ENCODE measurements at places on chromosomes 16 and 17.

DNA sequence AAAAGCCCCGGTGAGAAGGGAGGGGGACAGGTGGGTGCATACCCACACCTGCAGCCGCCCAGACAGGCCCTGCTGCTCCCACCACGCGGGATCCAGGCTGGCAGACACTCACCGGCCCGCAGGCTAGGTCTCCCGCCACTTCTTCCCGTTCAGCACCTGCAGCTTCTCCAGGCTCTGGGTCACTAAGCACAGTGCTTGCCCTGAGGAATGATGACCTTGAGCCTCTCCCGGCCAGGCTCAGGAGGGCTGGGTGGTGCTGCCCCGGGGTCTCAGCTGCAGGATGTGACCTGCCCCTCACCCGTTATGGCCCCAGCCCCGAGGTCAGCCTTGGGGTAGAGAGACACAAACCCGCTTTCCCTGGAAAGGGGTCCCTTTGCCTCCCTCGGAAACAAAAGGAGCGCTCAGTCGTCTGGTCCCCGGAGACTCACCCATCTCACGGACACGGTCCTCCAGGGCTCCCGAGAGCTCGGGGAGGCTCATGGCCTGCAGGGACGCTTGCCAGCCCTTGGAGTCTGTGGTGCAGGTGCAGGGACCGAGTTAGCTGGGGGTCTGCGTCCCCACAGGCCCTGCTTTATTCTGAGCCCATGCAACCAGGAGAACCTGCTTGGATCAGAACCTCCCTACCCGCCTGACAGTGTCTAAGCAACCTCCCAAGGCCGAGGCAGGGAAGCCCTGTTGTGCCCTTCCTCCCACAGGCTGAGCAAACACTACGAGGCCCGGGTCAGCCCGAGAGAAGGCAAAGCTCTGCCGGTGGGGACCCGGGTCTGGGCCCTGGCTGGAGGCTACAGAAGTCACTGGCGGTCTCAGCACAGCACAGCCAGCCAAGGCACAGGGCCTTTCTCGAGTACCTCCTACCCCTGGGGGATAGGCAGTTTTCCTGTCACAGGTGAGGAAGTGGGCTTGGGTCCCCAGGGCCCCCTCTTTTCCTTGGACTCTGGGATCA lies 3.8 kb downstream of the NUDT16L1 start:
- DNase-seq: no peak

DNA sequence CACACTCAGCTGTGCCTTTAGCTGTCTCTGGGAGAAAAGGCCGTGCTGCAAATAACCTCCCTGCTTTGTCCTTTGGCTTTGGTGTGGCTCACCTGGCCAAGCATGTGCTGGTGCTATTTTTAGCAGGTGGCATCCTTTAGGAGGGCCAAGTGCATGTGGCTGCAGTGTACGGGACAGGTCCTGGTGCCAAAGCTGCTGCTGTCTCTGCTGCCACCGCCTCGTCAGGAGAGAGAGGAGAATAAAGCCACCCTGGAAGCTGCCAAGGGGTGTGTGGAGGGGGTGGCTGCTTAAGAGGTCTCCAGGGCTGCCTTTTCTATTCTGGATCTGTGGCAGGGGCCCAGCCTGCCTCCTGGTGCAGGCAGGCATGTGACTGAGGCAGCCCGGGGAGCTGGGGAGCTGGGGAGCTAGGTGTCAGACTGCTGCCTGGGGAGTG lies 6.2 kb downstream of the AKAP1 start:
- DNase-seq: no peak

DNA sequence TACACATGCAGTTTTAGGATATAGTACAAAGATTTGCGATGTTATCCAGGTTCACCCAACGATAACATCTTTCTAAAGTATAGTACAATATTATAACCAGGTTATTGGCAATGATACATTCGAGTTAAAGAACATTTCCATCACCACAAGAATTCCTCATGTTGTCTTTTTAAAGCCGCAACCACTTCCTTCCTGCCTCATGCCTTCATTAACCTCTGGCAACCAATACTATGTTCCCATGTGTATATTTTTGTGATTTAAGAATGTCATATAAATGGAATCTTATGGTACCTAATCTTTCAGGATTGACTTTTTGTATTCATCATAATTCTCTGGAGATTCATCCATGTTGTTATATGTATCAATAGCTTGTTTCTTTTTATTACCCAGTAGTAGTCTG lies 1183.2 kb downstream of the CDH11 start:
- no peak for DNase-seq

DNA sequence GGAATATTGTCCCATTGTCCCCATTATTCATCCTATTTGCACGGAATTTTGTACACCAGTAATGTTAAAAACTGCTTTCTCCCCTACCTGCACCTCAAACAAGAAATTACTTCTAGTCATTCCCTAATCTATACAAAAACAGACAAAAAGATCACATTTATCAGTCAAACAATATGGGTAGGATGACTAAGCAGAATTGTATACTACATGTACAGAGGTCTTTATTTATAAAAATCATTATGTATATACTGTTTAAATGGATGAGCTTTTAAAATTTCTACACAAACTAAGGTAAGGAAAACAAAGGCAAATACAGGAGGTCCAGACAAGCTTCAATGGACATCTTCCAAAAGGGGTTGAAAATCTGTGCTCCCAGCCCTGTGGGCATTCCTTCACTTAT lies 137.7 kb downstream of the CEP112 start:
- DNase-seq: no peak

All from activated naive CD4-positive, alpha-beta T cell treated with anti-CD3 and anti-CD28 coated beads for 36 hours (primary cell).